Trophoblast cell (in vitro differentiated cells and primary cell): ENCODE measurements at places on chromosomes 7 and 10.

DNA sequence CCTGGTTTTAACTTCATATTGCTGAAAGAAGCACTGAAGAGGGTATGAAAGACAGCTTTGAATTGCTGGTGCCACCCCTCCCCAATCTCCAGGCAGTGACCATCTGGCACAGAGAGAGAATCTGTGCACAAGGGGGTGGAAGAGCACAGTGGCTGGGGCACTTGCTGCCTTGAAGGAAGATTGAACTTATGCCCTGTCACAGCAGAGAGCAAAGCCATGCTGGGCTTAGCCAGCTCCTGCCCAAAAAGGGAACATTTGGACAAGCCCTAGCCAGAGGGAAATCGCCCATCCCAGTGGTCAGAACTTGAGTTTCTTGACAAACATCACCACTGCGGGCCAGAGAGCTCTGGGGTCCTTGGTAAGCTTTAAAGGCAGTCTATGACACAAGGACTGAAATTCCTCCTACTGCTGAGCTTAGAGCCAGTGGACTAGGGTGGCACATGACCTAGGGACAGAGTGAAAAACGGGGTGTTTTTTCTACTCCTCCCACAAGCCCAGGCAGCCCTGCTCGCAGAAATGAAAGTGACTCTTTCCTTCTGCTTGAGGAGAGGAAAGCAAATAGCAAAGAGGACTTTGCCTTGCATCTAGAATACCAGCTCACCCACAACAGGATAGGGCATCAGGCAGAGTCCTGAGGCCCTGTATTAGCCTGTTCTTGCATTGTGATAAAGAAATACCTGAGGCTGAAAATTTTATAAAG is 257.2 kb downstream of the CTNNA3 start:
- DNase-seq, result no peak

- no peak for DNase-seq
Observed at GRCh38 chr7:128404143-128404681, 5.6 kb downstream of the IMPDH1 start.

DNA sequence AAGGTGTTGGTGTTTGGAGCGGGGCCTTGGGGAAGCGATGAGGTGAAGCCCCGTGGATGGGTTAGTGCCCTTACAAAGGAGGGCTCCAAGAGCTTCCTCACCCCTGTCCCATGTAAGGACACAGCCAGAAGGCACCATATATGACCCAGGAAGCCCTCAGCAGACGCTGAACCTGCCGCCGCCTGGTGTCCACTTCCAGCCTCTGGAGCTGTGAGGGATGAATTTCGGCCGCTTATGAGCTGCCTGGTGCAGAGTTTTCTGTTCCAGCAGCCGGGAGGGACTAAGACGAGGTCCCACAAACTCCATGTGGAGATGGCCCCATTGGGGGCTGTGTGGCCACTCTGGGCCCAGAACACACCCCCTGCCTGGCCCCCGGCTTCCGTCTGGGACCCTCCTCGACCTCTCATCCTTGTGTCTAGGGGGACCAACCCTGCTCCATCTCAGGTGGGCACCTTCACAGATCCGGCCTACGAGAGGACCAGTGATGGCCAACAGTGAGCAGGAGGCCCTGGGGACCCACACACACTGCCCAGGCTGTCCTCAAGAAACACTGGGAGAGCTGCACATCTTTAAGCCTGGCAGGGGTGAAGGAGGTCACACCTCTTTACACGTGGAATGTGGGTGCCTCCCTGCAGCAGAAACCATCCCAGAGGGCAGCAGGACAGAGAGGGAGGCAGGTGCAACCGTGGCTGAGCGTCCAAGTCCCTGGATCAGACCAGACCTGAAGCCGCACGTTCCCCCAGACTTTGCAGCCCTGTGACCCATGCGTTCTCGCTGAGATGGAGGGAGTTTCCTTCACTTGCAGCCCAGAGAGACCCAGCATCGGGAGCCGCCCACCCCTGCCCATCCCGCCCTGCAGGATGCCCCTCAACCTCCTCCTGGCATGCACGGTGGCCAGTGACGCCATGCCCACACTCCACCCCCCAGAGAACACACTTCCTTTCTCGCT is 96.1 kb downstream of the PDGFA start:
- no peak for DNase-seq

- DNase-seq, result no peak
Observed at GRCh38 chr10:66723608-66724400, 202.0 kb upstream of the LRRTM3 start.

- DNase-seq, result no peak
Observed at GRCh38 chr7:12378389-12378788, 25.3 kb downstream of the VWDE start.

DNA sequence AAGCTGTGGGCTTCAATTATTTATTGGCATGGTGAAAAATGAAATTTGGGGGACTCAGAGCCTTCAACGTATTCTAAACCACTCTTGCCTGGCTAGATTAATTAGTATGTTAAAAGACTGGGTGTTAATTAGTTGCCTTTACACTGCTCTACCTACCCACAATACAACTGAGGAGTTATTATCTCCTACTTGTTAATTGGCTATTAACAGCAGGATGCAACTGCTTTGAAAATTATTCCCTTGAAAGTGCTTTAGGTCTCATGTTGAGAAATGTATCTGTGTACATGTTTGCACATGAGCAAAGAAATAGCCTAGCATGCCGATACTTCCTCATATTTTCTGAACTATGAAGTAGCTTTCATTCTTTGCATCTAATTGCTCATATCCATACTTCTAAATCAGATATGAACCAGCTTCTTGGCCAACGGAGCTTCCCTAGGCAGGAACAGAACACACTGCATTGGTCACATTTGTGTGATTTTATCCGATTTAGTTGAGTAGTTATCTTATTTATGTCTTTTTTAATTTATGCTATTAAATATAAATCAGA is 155.8 kb downstream of the GPAM start:
- DNase-seq, result peak; percentile 84

GRCh38 chr10:132626019-132626760 is 88.6 kb downstream of the INPP5A start:
- DNase-seq, result no peak

DNA sequence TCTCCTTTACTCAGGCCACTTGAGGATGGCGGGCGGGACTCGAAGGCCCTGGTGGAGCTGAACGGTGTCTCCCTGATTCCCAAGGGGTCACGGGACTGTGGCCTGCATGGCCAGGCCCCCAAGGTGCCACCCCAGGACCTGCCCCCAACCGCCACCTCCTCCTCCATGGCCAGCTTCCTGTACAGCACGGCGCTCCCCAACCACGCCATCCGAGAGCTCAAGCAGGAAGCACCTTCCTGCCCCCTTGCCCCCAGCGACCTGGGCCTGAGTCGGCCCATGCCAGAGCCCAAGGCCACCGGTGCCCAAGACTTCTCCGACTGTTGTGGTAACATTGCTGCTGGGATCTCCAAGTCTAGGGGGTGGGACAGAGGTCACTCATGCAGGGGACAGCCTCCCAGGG is 65.7 kb downstream of the GTF2IRD1 start:
- no peak for DNase-seq

- DNase-seq, result no peak
Observed at GRCh38 chr7:92034116-92034515, 93.5 kb downstream of the AKAP9 start.

DNA sequence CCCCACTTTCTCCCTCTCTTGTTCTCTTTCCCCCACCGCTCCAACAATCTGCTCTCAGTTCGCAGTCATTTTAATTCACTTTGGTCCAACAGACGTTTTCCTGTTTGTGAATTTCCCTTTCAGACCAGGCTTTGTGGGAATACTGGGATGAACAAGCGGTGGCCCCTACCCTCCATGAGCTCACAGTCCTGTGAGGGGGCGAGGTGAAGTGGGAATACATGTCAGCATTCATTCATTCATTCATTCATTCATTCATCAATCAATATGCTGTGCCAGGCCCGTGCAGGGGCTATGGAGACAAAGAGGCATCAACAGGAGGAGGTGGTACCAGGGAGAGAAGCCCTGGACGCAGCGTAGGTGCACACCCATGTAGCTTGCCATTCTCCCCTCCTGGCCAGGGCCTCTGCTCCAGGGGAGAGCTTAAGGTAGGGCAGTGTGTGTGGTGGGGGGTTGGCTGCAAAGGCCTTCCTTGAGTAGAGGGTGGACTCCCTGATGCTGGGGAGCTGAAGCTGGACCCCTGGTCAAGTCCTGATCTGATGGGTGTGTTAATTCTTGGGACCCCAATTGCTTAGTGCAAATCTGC is 16.1 kb downstream of the PRF1 start:
- DNase-seq, result no peak

- DNase-seq, result no peak
Observed at GRCh38 chr10:128625926-128626325, 499.7 kb upstream of the MKI67 start.

- DNase-seq, result no peak
Observed at GRCh38 chr7:35685781-35686180, 9.2 kb downstream of the HERPUD2 start.

DNA sequence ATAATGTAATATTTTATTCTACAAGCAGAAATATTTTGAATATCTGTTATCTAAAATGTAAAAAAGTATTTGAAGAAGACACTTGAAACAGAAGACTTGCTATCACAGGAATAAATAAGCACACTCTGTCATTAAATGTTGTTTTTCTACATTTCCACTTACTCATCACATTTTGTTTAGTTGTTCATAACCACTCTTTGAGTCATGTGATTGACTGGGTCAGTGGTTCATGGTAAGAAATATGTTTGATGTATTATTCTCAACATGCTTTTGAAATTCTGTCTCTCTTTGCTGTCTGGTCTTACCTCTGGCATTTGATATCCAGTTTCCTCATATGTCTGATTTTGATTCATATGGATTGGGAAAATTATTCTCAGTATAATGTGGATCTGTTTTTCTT is 171.8 kb downstream of the SUGCT start:
- no peak for DNase-seq

- DNase-seq, result peak; percentile 53
Observed at GRCh38 chr7:94272821-94273583, 121.7 kb upstream of the COL1A2 start.

GRCh38 chr7:29217113-29217512 is 22.5 kb downstream of the CHN2 start:
- DNase-seq, result peak; percentile 30

DNA sequence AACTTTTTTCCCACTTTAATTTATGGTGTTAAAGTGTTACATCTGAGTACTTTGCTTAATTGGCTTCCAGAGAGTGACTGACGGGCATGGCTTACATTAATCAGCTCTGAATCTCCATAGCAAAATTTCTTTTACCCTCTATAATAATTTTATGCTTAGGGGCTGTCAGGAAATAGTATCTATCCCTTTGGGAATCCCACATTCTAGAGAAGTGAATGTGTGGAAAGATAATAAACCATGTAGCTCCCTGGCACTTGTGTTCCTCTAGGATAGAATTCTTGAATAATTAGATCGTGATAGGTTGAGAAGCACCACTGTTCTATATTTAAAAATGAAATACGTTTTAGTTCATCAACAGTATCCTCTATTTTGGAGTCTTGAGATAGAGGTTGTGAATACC is 89.6 kb downstream of the DNAJB9 start:
- DNase-seq, result no peak

DNA sequence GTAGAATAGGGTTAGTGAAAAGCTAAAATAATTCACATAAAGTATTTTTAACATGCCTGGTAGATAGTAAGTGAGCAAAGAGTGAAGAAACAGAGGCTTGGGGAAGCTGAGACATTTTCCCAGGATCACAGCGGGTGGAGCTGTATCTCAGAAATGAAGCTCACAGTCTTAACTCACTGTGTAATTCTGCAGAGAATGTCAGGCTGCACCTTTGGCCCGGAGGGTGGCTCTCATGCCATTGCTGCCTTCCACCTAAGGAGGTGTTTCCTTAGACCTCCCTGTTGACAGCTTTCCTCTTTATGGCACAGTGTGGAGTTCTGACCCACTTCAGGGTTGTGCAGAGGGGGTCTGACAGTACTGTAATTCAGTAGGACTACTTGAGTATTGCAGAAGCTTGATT is 2.9 kb upstream of the GTPBP4 start:
- DNase-seq, result no peak

DNA sequence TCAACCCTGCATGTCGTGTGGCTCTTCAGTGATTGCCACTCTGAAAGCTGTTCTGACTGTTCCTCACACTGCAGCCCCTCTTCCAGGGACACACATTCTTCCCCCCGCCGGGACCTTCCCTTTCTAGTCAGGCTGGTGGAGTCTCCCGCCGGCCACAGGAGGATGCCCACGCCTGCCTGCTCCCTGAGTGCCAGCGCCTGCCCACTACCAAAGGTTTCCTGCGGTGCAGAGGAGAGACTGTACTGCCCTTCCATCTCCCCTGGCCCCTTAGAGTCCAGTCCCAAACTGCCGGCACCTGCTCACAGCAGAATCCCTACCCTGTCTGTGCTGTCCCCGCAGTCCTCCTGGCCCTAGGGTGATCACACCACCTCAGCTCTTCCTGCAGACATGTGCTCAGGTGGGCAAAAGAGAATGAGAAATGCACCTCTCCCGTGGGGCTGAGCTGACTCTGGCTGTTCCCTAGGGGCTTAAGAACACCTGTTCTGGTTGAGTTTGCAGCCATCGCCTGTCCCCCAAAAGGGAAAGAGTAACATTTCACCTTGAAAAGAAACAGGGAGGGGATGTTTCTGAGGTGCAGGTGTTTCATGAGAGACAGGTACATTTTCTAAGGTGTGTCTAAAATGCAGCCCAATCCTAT is 1.4 kb downstream of the PODXL start:
- DNase-seq, result no peak

DNA sequence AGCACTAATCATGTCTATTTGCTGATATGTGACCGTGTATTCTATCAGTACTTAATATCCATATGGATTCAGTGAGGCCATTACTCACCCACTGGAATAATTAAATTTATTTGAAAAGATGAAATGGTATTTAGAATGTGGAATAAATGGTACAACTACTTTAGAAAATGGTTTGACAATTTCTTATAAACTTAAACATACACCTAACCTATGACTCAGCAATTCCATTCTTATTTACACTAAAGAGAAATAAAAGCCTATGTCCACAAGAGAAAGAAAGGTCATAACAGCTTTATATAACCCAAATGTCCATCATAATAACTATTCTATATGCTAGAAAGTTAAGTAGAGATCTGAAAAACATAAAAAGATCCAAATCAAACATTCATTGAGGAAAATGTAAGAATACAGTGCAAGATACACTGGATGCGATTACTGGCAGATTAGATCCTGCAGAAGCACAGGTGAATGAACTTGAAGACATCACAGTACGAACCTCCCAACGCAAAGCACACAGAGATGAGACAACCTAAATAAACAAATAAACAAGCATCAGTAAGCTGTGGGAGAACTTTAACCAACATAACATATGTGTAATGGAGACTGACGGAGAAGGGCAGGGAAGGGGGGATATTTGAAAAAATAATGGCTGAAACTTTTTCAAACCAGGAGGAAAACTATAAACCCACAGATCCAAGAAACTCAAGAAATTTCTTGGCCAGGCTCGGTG is 51.9 kb downstream of the TNS3 start:
- DNase-seq, result no peak

GRCh38 chr10:100163704-100164621 is 21.9 kb downstream of the ERLIN1 start:
- no peak for DNase-seq

- no peak for DNase-seq
Observed at GRCh38 chr10:103457176-103457712, 1.5 kb downstream of the CALHM1 start.

GRCh38 chr7:43135129-43135528 is 22.7 kb downstream of the HECW1 start:
- peak; percentile 52 for DNase-seq
